ENCODE measurements at places on chromosomes 7 and 10.

DNA sequence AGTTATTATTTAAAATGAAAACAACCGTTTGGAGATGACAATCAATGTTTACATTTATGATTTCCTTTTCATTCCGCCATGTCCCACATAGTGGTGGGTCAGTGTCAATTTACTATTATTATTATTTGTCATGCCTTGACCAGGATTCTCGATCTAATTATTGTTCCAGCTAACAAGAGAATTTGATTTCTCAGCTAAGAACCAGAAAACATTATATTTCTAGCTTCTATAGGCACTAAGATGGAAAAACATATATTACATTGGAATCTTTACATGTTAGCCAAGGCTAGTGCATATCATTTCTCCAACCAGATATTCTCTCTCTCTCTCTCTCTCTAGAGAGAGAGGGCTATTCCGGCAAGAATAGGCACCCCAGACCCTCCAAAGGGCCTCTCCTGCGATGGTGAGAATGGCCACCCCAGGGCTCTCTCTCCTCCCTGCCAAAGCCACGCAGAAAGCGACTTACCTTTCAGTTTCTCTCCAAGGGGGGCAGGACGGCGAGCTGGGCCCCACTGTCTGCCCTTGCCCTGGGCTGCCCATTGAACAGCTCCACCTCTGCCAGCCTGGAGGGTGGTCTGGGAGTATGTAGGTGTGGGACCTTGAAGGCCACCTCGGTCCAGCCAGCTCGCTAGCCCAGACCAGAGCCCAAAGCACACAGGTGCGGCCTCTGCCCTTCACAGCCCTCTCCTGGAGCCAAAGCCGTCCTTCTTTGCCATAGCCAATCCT, 2.4 kb downstream of the HOXA3 start:
- DNase-seq = no peak

- no peak for DNase-seq
Observed at GRCh38 chr10:17576768-17577167, 40.4 kb downstream of the HACD1 start.

- DNase-seq = no peak
Observed at GRCh38 chr7:15625466-15625865, 61.0 kb downstream of the MEOX2 start.

- no peak for DNase-seq
Observed at GRCh38 chr10:4838743-4839142, 12.7 kb downstream of the AKR1E2 start.

DNA sequence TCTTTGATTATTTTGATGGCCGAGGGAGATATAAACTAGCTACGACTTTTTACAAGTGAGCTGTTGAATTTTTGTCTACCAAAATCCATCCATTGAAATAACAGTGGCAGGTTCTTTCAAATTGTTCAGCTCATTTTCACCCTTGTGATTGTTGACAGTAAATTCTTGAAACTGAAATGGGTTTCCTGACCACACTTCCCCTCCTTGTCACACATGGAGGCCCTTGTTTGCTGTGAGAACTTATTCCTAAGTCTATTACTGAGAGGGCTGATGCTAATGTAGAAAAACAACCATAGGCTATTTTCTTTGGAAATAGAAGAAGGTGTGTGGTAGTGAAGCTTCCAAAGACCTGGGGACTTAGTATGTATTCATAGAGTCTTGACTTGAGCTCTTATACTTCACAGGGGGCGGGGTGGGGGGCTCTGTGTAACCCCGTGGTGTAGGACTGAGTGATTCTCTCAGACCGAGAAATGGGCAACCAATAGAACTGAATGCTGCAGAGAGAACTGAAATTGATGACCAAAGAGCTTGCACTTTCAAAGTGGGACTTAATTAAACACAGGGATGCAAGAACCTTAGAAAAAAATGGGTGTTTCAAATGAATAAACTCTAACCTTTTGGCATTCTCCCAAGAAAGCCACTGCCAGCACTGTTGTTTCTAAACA, 718.9 kb downstream of the CCSER2 start:
- DNase-seq = no peak

DNA sequence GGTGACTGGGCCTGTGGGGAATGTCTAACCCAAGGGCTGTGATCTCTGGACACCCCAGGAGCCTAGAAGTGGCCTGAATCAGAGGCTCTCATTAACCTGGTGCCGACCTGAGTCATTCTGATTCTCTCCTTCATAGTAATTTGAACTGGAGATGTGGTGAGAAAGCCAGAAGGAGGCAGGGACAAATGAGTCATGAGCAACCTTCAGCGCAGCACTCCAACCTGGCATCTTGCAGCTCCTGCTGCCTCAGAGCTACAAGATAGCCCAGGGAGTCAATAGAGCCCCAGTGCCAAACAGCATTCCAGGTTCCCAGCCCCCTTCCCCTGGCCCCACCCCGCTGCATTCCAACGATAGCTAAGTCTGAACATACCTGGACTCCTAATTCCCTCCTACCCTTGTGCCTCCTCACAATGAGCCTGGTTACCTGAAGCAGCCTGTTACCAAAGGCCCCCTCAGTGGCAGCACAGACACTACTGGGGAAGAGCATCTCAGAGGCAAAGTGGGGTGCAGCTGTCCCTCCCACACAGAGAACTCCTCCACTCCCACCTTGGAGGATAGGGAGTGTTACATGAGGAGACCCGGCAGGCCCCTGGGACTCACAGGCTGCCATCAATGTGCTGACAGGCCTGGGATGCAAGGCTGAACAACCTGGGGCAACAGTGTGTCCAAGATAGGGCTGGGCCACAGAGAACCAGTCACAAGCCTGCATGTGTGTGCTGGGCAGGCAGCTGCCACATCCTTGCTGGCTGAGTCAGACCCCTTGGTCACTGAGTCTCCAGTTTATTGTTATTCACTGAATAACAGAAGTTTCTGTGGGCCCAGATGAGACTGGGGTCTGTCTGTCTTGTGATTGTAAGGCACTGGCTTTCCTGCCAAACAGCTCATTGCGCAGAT, 76.8 kb upstream of the LEP start:
- no peak for DNase-seq

DNA sequence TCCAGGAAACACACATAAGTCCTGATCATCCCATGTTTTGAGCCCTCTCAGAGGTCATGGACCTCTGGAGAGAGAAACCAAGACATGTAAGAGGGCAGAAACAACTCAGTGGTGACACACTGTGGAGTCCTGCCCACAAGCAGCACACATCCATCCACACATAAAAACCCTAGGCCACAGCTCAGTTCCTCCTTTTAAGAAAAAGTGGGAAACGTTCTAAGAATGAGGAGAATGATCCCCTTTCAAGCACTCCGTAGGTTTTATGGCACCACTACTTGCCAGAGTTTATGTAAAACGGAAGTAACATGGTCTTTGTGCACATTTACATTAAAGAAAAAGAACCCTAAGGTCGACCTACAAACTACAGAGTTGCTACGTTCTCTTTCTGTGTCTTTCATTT, 19.9 kb downstream of the ATAD1 start:
- no peak for DNase-seq

- peak; percentile 44 for DNase-seq
Observed at GRCh38 chr7:77415823-77416620, at the start of gene GSAP. Gene GSAP (minus strand): TSS chr7:77416349. CDS start chr7:77416321, 28 bp downstream.

Measured in CD8-positive, alpha-beta memory T cell (primary cell).